ENCODE measurements at places on chromosomes 2 and 18.

DNA sequence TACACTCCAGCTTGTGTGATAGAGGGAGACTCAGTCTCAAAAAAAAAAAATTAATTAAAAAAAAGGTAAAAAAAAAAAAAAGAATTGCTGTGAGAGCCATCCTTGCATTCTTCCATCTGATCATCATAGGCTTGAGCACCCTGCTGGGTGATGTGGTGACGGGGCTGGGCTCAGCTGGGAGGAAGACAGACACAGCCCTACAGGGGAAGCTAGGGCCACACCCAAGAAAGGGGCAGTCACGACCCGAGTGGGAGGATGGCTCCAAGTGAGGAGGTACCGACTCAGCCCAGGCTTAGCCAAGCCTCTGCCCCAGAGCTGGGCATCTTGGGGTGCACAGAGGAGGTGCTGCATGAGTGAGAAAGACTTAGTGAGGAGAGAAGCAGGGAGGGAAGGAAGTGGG is 165.5 kb downstream of the SH3RF3 start:
- DNase-seq: no peak

GRCh38 chr18:26386002-26386401 is 159.8 kb downstream of the TAF4B start:
- no peak for DNase-seq

DNA sequence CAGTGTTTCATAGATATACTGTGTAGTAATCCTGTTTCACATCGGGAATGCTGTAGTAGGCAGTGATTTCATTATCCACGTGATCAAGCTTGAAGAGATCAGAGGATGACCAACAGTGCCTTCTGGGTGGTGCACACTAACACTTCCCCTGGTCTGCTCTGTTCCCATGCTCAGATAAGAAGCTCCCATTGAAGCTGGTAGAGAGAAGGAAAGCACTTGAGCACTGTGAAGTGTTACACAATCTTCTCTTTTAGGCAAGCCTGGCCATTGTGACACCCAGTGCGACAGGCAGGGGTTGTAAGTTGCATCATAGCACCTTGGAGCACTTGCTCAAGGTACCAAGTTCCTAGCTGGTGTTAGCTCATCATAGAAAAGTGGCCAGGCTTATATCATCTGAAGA is 30.6 kb upstream of the GPD2 start:
- DNase-seq: no peak

DNA sequence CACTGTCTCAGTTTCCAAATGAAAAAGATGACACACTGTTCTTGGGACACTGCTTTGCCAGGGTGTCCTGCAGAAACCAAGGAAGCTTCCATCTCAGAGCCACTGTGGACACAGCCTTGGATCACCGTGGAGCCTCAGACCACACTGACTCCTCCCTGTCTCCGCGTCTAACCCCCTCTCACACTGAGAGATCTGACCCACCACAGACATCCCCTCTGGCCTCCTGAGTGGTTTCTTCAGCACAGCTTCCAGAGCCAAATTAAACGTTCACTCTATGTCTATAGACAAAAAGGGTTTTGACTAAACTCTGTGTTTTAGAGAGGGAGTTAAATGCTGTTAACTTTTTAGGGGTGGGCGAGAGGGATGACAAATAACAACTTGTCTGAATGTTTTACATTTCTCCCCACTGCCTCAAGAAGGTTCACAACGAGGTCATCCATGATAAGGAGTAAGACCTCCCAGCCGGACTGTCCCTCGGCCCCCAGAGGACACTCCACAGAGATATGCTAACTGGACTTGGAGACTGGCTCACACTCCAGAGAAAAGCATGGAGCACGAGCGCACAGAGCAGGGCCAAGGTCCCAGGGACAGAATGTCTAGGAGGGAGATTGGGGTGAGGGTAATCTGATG is 113.4 kb upstream of the PKDCC start:
- no peak for DNase-seq

GRCh38 chr2:178632729-178633128 is 152.5 kb downstream of the PLEKHA3 start:
- no peak for DNase-seq

GRCh38 chr2:192443831-192444230 is 249.1 kb upstream of the TMEFF2 start:
- no peak for DNase-seq

GRCh38 chr2:122033778-122034177 is 278.3 kb downstream of the TSN start:
- no peak for DNase-seq

- DNase-seq: no peak
Measured at GRCh38 chr2:141620372-141620771, 510.4 kb downstream of the LRP1B start.

- no peak for DNase-seq
Measured at GRCh38 chr18:51639541-51639940, 442.1 kb upstream of the MEX3C start.

DNA sequence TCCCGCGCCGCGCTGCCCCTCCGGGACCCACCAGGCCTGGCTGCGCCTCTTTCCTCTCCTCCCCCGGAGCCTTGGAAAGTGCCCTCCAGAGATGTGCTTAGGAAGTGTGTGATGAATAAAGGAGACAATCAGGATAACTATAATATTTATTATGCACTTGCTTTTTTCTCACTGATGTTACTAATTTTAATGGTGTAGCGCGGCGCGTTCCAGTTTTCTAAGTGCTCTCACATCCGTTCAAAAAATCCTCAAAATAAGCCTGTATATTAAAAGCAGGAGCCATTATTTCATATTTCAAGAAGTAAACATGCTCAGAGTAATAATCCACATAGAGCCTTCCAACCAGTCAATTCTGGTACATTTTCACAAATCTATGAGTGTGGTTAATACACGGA is 941 bp upstream of the MPPE1 start:
- no peak for DNase-seq

GRCh38 chr2:229749779-229750178 is 35.4 kb upstream of the DNER start:
- no peak for DNase-seq

DNA sequence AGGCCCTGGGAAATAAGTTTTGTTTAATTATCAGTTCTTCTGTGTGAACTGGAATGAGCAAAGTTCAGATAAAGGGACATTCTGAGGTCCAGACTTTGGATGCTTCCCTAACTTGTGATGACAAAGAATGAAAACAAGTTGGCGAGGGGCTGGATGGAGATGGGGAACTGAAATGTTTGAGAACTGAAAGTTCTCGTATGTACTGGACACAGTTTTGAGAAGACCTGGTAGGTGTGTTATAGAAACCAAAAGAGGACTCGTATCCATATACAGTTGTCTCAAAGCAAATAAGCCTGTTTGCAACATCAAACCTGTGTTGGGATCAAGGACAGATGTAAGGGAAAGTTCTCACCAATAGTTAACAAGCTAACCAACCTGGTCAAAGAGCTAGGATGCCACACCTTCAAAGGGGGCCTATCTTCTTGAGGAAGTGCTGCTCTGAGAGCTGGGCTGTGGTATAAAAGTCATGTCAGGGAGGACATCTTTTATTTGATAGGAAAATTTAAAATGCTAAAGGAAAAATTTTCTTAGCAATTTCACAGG is at the start of gene UPP2:
TSS of gene UPP2 (plus strand) at position 493 of the 543 bp plus-strand sequence. CDS start 188 bp downstream, outside the sequence.
- no peak for DNase-seq

DNA sequence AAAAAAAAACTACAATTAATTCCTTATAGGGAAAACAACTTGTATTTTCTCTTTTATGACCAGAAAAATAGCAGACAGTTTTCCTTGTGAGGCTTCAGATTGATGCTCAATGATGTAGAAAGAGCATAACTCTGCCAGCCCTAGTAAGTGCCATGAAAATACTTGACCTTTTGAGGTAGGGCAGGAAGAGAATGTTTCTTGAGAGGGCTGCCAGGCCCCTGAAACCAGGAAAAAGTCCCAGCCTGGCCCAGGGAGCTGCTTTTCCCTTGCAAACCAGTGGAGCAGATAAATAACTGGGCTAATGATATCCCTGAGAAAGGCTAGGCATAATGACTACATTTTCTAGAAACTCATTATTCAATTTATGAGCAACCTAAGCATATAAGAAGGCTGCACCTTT is 126.8 kb downstream of the SLC8A1 start:
- DNase-seq: no peak

DNA sequence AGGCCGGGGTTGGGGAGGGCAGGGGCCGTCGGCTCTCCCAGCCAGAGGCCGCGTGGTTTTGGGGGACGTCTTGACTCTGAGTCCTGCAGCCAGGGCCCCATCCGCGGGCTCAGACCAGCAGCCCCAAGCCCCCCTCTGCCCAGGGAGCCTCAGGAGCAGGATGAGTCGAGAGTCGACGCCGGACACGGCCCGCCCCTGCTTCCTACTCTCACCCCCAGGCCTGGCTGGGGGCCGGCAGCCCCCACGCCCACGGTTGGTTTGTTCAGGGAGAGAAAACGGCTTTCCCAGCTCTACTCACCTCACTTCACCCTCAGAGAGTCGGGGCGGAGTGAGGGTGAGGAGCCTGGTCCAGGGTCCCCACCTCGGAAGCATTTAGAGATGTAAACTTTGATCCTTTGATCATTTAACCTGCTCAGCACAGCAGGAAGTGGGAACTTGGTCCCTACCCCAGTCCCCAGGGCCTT is 6.9 kb downstream of the SNORC start:
- DNase-seq: no peak

DNA sequence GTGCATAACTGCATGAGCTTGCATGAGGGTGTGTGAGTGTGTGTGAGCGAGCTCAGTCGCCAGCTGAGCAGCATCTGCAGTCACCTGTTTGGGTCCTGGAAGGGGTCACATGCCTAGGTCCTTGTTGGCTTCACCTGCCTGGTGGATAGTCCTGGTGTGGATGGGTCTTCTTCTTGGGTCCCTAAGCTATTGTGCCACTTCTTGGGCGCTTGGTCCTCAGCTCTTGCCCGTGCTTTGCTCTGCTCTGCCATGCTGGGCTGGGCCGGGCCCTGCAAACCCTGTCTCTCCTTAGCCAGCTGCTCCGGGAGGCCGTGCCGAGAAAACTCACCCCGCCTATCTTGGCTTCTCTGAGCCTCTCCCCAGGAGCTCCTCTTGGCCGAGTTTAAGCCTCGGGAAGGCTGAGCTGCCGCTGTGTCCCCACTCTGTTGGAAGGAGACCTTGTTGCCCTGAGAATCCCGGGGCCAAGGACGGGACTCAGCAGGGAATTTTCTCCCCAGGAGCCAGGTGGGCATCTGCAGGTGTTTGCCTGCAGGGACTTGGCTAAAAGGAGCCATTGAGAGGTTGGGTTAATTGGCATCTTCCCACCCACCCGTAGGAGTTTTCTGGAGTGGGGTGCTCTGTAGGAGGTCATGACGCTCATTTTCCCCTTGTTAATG is 300.8 kb downstream of the NDUFA10 start:
- DNase-seq: no peak

DNA sequence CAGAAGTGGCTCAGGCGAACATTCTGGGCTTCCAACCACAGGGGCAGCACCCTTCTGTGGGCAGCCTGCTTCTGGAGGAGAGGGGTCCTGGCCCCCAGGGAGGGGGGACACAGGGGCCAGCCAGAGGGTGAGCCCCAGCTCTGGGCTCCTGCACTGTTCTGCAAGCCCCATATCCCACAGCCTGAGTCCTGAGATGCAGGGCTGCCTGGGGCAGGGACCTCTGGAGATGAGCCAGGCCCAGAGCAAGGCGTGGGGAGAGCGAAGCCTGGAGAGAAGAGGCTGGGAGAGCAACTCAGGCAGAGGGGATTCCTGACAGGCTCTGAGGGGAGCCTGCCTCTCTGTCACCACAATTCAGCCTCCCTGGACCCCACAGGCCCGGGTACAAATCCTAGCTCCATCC is 13.5 kb upstream of the PRSS56 start:
- no peak for DNase-seq

GRCh38 chr2:2648094-2648493 is 317.0 kb upstream of the MYT1L start:
- DNase-seq: no peak

GRCh38 chr2:134536296-134536695 is 182.5 kb downstream of the TMEM163 start:
- no peak for DNase-seq

GRCh38 chr2:200356857-200357384 is 50.4 kb downstream of the SPATS2L start:
- DNase-seq: no peak

DNA sequence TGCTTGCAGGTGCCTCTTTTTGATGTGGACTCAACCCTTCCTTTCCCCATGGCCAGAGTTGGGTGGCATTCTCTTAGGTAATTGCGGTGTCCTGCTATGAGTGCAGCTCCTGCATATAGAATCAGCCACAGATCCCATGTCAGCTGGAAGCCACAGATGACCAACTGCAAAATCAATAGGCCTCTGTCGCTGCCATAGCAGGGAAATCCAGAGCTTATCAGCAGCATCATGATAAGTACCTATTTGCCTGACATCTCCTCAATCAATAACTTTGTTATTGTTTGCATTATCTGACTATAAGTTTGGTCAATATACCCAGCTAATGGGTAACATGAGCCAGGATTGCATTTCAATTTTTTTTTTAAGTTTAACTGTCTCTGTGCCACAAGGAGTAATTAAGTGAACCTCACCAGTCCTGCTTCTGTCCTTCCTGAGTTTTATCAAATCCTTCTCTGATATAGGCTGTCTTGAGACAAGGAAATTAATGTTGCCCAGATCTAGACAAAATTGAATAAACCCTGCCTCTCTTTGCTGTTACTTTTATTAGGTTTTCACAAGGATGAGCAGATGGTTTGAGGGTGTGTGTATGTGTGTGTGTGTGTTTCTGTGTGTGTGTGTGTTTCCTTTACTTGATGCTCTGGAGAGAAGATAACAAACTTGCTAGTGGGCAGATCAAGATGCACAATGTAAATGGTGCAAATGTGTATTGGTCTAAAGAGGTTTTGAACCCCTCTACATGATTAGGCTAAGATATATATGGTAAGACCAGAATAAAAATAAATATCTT is 59.6 kb upstream of the CREB1 start:
- no peak for DNase-seq

- DNase-seq: no peak
Measured at GRCh38 chr2:126288362-126288761, 367.6 kb upstream of the GYPC start.

DNA sequence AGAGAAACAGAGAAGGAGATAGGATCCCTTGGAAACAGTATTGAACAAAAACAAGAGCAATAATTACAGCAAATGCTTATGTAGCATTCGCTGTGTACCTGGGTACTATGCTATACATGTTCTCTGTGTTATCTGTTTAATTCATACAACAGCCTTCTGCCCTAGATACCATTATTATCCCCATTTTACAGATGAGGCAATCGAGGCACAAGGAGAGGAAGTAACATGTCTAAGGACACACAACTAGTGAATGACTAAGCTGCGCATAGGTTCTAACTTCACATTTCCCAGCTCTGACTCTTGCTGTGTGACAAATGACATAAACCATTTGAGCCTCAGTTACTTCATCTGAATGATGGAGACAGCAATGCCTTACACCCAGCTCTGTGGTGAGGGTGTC is 70.5 kb downstream of the VSNL1 start:
- DNase-seq: no peak

GRCh38 chr2:171515672-171516298 is 6.5 kb upstream of the CYBRD1 start:
- no peak for DNase-seq

DNA sequence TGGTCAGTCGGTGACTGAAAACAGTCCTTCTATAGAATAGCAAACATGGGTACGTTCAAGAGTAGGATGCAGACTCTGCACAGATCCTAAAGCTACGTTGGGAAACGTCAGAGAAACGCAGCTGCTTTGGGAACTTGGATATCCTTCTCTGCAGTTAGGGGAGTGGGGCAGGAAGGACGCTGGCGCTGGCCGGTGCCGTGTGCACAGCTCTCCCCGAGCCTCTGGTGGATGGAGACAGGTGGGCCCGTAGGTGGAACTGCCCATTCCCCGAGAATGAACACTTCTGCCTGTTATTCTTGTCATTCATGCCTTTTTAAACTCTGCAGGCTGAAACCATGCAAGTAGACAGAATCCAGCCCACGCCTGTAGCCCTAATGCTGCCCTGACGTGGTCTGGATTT is 91.7 kb upstream of the MBOAT2 start:
- DNase-seq: no peak

- DNase-seq: no peak
Measured at GRCh38 chr2:61938511-61938910, 33.0 kb downstream of the COMMD1 start.
